Hematopoietic multipotent progenitor cell (in vitro differentiated cells): ENCODE measurements at places on chromosomes 4 and X. TPM values are rescaled to one million over a fixed set of nuclear protein-coding genes. Genes with fewer than 3 reads are reported as not detected.

- DNase-seq, result no peak
These were observed 53.1 kb downstream of the ARHGEF38 start for GRCh38 chr4:105605493-105605892.

- no peak for DNase-seq
These were observed 96.1 kb upstream of the FAM9B start for GRCh38 chrX:9130031-9130430.

DNA sequence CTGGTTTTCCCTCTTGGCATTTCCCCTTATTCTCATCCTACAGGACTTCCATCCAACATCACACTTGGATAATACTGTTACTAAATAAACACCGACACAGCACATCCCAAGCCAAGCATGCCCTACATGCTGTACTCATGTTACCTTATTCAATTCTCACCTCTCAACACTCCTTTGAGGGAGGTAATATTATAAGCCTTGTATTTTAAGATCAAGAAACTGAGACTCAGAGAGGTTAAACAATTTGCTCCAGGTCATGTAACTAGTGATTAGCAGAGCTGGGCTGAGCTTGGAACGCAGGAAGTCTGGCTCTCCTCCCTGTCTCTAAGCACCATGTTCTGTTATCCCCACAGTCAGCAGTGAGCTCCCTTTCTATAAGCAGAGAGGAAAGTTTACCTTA lies 333.6 kb upstream of the IGFBP7 start:
- DNase-seq, result no peak

- no peak for DNase-seq
These were observed 13.5 kb upstream of the PRPS2 start for GRCh38 chrX:12777670-12778069.

DNA sequence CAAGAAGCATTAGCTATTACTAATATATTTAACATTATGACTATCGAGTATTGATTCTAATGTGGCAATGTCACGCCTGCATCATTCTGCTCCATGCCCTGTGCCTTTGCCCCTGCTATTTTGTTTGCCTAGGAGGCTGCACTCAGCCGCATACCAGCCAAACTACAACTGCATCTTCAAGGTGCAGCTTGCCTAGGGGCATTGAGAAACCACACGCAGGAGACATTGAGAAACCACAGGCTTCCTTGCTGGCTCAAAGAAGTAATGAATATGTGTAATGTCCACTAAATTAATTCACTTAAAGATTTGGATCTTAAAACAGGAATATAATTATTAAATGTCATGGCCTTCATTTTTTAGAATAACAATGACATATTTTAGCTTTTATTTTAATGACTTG lies 683.6 kb upstream of the TENM3 start:
- no peak for DNase-seq

DNA sequence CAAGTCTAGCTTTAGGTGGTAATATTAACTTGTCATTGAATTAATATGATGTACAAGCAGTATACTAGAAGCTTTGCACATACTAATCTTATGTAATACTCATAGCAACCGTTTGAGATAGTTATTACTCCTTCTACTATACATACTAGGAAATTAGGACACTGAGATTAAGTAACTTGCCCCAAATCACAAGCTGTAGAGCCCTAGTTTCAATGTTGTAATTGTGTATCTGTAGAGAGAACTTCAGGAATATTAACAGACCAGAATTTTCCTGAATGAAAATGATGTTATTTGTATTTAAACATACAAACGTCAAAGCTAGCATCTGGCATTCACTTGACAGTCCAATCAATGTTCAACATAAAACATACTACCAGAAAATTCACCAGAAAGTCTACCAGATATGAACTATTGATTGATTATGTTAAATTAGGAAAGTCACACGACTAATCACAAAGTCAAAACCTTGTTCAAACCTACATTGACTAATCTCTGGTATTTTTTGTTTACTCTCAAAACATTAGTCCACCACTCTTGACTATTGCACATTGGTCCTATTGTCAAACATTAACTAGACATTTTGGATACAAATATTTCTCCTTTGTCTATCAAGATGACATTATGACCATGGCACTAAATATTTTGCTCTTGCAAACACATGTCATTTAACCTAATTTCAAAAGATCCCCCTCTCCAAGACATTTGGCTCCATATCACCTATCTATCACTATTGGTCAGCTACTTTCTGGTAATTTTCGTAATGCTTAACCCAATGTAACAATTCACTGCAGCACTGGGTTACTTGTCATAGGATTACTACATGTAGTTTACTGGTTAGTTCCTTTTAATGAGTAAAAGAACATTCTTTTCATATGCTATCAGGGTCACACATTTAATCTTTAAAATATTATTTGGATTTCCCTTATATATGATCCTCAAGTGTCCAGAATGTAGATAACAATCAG lies 100.7 kb downstream of the GPC3 start:
- no peak for DNase-seq

DNA sequence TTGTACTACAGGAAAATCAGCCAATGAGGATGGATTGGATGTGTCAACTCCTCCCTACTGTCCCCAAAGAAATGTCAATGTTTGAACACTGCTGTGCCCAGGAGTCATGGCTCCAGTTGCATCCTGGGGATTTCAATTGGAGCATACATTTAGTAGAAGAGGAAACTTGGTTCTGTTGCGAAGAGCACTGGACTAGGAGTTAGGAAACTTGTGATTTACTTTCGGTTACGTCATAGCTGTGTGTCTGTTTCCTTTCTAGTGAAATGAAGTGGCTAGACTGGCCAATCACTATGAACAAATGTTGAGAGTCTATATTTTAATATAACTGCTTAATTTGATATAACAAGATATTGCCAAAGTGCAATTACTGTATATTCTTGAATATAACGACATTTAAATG lies 35.2 kb downstream of the ARL9 start:
- no peak for DNase-seq

DNA sequence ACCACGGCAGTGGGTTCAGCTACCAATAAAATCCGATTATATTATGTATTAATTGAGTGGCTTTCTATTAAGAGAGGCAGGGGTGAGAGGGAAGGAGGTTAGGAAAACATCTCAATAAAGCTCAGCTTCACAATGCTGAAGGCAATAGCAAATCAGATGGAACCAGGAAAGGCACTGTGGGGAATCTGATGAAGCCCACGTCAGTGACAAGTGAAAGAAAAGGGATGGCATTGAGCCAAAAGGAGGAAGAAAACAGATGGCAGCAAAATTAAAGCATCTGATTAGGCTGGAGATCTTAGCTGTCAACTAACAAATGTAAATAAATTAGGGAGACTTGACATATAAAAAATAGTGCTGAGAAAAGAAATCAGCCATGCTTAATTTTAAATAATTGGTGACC lies 180.9 kb downstream of the RASL11B start:
- no peak for DNase-seq

DNA sequence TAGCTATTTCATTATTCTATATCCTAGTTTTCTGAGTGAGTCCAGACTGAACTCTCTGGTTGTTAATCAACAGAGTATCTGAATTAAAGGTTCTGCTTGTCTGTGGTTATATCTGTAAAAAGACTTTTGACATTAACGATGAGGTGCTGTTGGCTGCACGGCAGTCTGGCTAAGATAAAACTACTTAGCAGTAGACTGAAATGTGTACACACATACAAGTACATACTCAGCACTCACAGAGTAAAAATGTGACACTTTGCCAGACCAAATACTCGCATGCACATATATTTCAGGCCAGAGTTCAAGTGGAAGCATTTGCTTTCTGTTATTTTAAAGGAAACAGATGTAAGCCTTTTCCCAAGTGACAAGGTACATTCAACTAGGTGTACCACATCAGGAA lies 80.5 kb downstream of the PRDM5 start:
- no peak for DNase-seq

DNA sequence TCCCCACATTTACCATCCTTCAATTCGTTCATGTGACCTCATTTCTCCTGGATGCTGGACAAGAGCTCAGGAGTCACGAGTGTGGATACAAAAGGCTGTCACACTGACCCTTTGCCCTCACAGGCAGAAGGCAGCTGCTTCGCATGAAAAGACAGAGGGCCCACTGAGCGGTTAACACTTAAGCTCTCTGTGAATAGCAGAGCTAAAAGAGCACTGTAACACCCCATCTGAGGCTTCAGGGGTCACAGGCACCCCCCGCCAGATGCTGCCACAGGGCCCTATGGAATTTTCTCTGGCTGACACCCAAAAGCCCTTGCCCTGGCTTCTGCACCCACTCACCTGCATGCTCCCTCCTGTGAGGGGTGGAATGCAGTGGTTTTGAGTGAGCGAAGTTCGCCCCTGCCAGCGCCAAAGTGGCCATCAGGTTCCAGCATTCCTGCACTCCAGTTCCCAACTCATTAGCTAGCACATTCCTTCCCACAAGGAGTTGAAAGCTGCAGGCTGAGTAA lies 360.9 kb downstream of the PPP3CA start:
- DNase-seq, result no peak

GRCh38 chr4:11250510-11250909 lies 178.2 kb downstream of the HS3ST1 start:
- DNase-seq, result no peak

- no peak for DNase-seq
These were observed 188.4 kb upstream of the FAM9B start for GRCh38 chrX:9222299-9222698.

DNA sequence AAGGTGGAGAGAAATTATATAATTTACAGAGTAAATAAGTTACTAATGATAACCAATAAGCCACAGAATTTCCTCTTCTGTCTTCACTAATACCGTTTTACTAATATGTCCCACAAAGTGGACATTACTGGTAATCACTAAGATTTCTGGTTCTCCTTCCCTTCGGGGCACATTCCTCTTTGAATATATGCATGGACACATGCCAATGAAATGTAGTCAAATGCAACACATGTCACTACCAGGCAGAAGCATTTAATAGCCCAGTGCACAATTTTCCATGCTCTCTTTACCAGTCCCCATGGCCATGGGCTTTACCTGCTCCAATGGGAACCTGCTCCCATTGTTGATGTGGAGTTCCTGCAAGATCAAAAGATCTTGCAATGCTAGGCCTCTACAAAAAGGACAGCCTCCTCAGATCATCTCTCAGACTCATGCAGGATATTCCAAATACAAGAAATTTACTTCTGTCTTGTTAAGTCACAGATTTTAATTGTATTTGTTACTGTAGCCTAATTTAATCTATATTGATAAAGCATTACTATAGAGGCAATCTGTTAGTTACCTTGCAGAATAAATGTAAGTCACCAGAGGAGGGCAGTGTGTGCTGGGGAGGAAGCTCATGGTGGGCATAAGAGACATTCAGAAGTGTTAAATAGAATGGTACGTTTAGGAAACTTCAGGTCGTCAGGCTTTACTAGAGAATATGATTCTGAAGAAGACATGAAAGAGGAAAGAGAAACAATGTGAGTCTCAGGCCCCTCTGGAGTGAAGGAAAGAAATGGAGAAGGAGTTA lies 37.1 kb upstream of the INPP4B start:
- peak; percentile 64 for DNase-seq

GRCh38 chrX:35622601-35623000 lies 175.5 kb upstream of the MAGEB16 start:
- no peak for DNase-seq

GRCh38 chrX:42857766-42858165 lies 79.8 kb upstream of the PPP1R2C start:
- DNase-seq, result no peak

DNA sequence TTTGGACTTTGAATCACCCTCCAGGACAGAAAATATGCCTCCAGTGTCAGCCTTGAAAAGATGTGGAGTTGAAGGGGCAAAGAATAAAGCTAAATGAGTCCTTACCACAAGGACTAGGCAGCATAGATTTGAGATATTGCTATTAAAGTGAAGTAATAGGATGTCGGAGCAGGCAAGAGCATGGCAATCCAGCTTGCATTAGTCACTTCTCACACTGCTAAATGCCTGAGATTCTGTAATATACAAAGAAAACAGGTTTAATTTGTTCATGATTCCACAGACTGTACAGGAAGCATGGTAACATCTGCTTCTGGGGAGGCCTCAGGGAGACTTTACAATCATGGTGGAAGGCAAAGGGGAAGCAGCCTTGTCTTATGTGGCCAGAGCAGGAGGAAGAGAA lies 109.8 kb upstream of the PCDH7 start:
- no peak for DNase-seq

DNA sequence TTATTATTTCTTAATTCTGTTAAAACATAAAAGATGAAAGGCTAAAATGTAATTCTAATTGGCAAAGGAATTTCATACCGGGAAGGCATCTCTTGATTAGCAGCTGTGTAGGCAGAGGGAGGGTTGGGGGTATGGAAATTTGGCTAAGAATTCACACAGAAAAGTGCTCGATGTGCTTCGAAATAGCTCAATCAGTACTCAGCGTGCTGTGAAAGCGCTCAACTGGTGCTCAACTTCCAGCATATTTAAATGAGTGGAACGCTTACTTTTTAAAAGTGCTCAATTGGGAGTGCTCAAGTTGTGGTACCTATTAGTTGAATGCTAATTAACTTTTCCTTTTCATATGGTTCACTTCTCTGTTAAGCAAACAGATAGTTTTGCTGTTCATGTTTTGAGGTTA lies 695.9 kb upstream of the ATOH1 start:
- DNase-seq, result no peak

DNA sequence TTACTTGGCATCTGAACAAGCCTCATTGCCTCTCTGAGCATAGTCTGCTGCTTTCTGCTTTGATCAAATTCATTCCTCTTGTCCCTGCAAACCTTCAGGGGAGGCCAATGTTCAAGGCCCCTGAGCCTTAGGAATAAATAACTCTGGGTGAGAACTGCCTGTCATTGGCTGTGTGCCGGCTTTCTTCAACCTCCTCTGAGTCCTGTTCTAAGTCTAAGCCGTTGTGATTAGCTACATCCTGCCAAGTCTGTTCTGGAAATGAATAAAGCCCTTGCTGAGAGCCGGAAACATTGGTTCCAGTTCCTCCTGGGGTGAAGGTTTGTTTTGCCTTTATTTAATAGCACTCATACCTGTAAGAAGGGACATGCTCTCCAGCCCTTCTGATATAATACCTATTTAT lies 13.8 kb downstream of the RNF4 start:
- DNase-seq, result no peak

GRCh38 chrX:40385682-40386081 lies 195.1 kb upstream of the ATP6AP2 start:
- no peak for DNase-seq

GRCh38 chrX:107213477-107213876 lies 7.1 kb downstream of the DNAAF6 start:
- DNase-seq, result no peak

DNA sequence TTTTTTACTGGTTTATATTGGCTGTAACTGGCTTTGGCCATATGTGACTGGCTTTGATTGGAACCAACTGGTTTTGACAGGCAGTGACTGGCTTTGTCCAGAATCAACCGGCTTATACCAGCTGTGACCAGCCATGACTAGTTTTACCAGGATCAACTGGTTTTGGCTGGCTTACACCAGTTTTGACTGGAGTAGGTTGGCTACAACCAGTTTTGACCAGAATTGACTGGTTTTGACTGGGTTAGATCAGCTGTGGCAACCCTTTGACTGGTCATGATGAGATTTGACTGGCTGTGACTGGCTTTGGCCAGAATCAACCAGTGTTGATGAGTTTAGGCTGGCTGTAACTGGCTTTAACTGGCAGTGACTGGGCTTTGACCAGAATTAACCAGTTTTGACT lies 169.2 kb upstream of the AMOT start:
- DNase-seq, result no peak

- DNase-seq, result no peak
These were observed 40.1 kb downstream of the STIM2 start for GRCh38 chr4:26900765-26901164.

The SLC35A2 gene
- total RNA-seq, result 14.3 TPM

The NCAPG gene
- 1.6 TPM for total RNA-seq

The PROM1 gene
- total RNA-seq, result 264 TPM

The MAGED4B gene
- 13.2 TPM for total RNA-seq

The CFAP47 gene
- total RNA-seq, result under 0.01 TPM

The KIAA1210 gene
- not detected for total RNA-seq

The AMTN gene
- not detected for total RNA-seq

The DDX53 gene
- not detected for total RNA-seq
